ENCODE measurements at places on chromosomes 1 and 21.

DNA sequence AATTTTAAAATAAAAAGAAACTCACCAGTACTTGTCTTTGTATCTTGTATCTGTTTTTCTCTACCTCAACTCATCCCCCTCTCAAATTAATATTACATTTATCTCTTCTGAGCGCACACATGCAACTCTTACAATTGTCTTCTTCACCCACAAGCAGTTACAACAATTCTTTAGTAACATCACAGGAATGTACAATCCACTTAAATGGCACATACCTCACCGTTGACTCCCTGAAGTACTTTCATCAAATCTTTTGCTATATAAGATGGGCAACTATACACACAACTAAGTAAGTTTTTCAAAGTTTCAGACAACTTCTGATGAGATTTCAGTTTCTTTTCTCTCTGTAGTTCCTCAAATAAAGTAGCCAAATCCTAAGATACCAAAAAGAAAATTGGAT is 28.3 kb downstream of the HEATR1 start:
- H3K4me3 ChIP-seq: no peak overlapping the region
- no peak overlapping the region for H3K27ac ChIP-seq
- no peaks in the 10 kb centered on the region for H3K27me3 ChIP-seq
- H3K36me3 ChIP-seq: peaks cover 98% of the 10 kb centered on the region
- no peaks in the 10 kb centered on the region for H3K4me1 ChIP-seq

DNA sequence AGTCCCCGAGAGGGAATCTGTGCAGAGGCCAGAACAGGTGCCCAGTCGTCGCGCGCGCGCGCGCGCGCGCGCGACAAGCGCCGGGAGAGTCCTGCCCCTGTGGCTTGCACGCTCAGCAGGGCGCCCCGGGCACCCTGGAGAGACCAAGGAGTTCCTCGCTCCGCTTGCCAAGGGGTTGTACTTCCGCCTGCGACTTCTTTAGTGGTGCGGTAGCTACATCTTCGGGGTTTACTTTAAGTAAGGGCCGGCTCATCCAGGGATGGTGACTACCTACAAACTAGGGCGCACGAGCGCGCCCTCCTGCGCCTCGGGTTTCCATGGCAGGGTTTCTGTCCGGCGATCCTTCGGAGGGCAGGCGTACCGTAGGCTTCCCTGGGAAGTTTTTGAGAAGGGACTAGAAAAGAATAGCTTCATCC is 1.4 kb downstream of the LHX4 start:
- peak overlapping the region; percentile 64 for H3K4me3 ChIP-seq
- no peak overlapping the region for H3K27ac ChIP-seq
- peaks cover 53% of the 10 kb centered on the region for H3K27me3 ChIP-seq
- peaks cover 6% of the 10 kb centered on the region for H3K4me1 ChIP-seq
- no peak for ATAC-seq

GRCh38 chr1:69982992-69983391 is 222.4 kb downstream of the LRRC40 start:
- H3K36me3 ChIP-seq: no peaks in the 10 kb centered on the region
- ATAC-seq: no peak
- no peaks in the 10 kb centered on the region for H3K4me1 ChIP-seq
- no peak overlapping the region for H3K4me3 ChIP-seq
- no peak overlapping the region for H3K27ac ChIP-seq

DNA sequence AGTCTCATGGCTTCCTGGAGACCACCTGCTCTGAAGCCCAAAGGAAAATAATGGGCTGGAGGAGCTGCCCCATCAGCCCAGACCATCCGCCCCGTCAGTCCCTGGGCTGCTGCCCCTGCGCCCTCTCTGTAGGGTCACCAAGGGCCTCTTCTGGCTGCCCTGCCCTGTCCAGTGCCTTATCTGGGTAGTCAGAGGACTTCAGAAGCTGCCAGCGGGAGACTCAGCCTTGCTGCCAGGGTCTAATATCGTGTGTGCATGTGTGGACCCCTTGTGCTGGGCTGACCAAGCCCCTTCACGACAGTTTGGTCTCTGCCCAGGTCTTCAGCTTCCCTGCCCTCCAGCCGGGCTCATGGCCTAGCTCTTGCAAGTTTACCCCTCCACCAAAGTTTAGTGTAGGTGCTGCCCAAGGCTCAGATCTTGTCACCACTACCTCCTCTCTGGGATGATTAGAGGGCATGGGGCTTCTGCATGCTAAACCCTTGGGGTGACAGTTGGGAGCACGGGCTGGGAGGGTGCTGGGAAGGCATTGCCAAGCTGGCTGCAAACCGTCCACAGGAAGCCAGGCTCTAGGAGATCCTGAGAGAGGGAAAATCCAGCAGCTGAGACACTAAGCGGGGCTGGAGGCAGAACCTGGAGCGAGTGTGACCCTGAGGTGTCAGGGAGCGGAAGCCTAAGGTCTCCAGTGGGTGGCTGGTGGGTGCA is 20.6 kb downstream of the NENF start:
- peaks cover 4% of the 10 kb centered on the region for H3K4me1 ChIP-seq
- ATAC-seq: no peak
- H3K27ac ChIP-seq: no peak overlapping the region
- H3K27me3 ChIP-seq: no peaks in the 10 kb centered on the region

DNA sequence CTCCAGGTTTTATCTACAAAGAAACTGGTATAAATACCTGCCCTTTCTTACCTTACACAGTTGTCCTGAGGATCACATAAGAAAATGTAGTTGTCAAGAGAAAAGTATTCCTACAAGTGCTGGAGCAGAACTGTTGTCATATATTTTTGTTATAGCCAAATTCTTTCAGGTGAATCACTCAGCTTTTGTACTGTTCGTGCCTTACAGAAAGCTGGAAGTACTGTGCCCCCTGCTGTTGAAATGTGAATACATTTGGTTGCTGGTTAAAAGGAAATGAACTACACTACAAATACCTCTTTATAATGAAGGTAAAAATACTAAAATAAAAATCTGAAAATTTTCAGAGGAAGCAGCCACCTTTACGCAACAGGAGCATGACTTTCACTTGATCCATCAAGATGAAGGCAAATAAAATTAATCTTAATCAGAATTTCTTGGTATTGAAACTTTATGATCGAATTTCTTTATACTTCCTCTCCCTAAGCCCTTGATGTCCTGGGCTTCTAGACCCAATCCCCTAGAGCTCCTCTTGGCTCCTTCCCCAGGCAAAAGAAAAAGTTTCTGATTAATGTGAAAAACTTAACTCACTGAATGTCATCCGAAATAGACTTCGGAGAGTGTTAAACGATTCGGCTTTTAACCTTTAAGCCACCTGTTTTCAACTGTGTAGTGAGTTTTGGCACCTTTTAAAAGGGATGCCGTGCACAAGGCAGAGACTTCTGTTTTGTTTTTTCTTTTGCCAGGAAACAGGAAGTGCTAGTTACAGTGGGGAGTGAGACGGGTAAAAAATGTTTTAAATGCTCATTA is 12.5 kb downstream of the CHML start:
- H3K36me3 ChIP-seq: peaks cover 15% of the 10 kb centered on the region
- peak overlapping the region; percentile 22 for H3K4me3 ChIP-seq
- peaks cover 11% of the 10 kb centered on the region for H3K4me1 ChIP-seq
- H3K27ac ChIP-seq: no peak overlapping the region
- H3K27me3 ChIP-seq: no peaks in the 10 kb centered on the region

All from activated T-helper 17 cell treated with anti-CD3 and anti-CD28 coated beads, Interleukin-2, amount 50 U/mL, for 72 hours (primary cell).